ENCODE measurements at places on chromosomes 11 and 22.

GRCh38 chr22:44586999-44587736, 89.1 kb upstream of the RTL6 start:
- no peak for DNase-seq

DNA sequence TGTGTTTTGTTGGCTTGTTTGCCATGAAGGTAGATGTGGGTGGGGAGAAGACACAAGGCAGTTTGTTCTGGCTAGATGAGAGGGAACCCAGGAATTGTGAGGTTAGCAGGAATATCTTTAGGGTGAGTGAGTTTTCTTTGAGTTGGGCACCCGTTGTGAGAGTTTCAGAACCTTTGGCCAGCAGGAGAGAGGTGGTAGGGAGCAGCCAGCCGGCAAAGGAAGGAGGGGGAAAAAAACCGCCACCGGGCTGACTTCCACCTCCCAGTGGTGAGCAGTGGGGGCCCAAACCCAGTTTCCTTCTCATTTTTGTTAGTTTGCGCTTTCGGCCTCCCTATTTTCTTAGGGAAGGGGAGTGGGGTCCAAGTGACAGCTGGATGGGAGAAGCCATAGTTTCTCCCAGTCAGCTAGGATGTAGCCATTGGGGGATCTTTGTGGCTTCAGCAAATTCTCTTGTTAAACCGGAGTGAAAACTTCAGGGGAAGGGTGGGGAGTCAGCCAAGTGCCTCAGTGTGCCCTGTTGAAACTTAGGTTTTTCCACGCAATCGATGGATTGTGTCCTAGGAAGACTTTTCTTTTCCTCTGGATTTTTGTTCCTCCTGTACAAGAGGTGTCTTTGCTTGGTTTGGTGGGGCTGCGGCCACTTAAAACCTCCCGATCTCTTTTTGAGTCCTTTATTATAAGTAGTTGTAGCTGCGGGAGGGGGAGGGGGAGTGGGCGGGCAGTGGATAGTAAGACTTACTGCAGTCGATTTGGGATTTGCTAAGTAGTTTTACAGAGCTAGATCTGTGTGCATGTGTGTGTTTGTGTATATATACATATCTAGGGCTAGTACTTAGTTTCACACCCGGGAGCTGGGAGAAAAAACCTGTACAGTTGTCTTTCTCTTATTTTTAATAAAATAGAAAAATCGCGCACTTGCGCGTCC, 1.1 kb upstream of the GCAT start:
- DNase-seq: no peak

DNA sequence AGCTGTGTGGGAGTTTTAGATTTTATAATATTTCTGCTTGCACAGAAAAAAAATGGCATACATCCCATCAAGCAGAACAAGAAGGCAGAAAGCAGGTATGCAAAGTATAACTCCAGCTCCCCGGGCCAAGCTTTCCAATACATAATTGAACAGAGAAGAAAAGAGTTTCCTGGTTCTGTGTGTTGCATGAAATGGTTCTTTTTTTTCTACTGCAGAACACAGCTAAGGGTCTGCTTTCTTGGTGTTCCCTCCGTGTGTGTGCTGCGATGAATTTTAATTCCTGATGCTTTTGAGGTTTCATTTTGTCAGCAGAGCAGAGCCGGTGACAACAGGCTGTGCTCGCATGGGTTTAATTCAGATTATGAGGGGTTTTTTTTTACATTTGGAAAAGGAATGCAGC, 70.7 kb upstream of the TTC12 start:
- no peak for DNase-seq

DNA sequence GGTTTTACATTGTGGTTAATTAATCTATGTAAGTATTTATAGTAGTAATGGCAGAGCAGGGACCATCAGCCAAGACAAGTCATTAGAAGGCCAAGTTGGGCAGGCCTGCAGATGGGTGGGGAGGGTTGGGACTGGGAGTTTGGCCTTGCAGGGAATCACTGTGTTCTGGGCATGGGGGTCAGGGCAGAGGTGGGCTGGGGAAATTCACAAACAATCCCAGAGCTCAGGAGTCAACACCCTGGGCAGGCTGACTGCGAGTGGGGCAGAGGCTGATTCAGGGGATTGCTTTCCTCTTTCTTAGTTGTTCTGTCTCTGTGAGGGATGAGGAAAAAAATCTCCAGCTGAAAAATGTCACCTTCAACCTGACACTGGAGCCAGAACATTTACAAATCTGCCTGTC, 322.5 kb downstream of the NTM start:
- DNase-seq: no peak

- DNase-seq: no peak
Measured at GRCh38 chr11:61910187-61911127, 6.9 kb downstream of the RAB3IL1 start.

GRCh38 chr11:14503023-14503422, 3.4 kb upstream of the COPB1 start:
- DNase-seq: no peak

- no peak for DNase-seq
Measured at GRCh38 chr11:107123022-107123421, 104.7 kb upstream of the GUCY1A2 start.

DNA sequence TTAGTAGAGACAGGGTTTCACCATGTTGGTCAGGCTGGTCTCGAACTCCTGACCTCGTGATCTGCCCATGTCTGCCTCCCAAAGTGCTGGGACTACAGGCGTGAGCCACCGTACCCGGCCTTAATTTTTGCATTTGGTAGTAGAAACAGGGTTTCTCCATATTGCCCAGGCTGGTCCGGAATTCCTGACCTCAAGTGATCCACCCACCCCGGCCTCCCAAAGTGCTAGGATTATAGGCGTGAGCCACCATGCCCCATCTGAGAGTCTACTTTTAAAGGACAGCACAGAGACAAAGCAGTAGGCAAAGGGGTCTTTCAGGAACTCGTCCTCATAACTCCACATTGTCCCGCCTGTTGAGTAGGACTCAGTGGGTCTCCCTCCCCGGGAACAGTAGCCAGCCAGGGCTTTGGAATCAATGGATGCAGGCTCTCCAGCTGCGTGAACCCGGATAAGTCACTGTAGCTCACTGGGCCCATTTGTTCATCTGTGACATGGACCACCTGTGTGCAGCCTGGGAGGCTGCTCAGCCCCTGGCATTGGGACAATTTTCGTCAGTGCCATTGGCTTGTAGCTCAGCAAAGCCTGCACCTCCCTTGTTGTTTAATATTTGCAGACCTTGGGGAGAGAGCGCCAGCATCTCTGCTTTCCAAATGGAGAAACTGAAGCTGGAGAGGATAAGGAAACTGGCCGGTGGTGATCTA, 86.1 kb downstream of the ARHGAP8 start:
- no peak for DNase-seq

DNA sequence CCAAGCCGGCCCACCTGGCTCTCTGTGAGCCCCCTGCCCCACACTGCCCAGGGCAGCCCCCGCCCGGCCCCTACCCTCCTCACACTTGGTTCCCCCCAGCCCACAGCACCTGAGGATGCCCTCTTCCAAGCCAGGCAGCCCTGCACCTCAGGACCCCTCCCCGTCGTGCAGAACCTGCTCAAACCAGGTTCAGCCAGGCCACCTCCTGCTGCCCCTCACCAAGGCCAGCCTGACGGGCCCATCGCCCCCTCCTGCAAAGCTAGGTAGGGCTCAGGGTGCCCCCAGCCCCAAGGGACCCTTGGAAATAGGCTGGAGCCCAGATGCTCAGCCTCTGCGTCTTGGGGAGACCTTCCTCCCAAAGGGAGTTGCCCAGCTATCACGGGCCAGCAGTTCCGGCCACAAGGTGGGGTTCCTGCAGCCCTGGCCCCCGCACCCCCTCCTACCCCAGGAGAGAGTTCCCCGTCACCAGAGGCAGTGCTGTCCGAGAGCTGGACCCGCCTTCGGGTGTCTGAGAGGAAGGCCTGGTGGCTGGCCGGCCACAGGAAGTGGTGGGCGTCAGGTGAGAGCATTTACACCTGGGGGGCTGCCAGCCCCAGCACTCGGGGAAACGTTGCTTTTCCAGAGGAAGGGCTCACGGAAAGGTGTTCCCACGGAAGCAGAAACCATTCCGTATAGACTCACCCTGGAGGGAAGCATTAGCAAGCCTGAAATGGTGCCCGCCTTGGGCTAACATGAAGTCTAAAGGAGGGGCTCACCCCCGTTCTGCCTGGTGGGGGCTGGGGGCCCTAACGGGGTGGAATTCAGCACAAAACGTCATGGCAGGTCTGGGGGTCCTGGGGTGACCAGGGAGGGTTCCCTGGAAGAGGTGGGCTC, 3.2 kb upstream of the SYT8 start:
- DNase-seq: no peak

DNA sequence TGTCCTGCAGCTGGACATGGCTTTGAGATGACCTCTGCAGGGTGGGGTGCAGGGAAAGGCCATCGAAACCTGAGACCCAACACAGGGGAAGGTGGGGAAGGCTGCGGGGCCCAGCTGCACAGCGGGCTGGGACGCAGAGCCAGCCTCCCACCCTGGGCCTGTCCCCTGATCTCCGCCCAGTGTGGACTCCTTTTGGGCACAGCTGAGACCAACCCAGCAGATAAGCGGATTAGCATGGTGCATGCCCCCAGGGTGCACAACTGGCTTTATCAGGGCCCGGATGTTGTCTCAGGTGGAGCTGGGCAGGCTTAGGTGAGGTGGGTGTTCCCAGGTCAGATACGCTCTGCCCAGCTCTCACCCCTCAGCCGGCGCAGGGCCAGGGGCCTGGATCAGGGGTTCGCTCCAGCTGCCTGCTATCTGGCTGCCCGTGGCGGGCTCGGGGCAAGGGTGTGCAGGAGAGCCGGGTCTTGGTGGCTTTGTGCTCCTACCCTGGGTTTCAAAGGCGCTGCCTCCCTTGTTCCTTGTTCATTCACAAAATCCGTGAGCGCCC, 28.1 kb upstream of the MUC5AC start:
- DNase-seq: no peak

DNA sequence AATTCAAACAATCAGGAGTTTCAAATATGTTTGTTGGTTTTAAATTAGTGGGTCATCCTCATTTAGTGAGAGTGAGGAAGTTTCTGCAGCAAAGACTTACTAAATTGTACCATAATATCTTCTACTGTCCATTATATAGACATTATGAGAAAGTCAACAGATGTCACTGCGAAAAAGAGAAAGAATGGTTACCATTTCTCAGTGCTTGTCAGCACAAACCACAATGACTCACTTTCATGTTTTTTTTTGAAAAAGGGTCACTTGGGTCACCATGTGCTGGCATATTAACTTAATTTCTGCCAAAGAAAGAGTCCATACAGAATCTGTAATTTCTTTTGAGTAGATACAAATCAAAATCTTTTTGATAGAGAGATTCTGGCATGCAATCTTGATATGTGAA, 924.6 kb upstream of the FAT3 start:
- DNase-seq: no peak

GRCh38 chr22:43431808-43432554, 20.2 kb downstream of the MPPED1 start:
- no peak for DNase-seq

- no peak for DNase-seq
Measured at GRCh38 chr22:26169315-26170111, at the start of gene SEZ6L. Gene SEZ6L, plus strand, starts transcription at chr22:26169462. Its CDS starts 208 bp downstream, at chr22:26169670.

GRCh38 chr22:21790359-21790758, 54.8 kb upstream of the YPEL1 start:
- no peak for DNase-seq

DNA sequence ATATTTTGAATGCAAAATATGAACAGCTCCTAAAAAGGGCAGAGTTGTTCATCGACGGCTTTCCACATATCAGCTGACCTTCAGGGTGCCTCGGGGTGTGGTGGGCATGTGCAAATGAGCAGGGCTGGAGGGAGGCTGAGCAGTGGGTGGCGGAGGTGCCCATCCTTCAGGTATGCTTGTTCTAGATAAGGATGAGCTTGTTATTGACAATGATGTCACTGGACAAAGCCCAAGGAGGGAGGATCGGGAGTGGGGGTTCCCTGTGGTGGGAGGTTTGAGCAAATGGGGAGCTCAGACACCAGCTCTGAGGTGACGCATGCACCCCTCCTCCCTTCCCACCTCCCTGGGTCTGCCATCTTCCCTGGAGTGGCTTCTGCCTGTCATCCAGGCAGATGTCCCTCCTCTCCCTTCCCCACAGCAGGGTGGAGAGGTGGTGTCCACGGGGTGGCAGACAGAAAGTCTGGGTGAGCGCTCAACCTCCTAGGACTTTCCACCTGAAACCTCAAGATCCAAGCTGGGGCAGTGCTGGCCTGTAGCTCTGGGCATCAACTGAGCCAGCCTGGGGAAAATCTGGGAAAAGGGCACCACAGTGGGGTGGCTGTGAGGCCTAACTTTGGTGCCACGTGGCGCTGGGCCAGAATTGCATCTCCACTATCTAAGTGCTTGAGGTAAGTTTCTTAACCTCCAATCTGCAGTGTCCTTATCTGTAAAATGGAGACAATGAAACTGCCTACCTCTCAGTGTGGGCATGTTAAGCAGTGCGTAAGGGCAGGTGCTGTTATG, 106.3 kb upstream of the THY1 start:
- DNase-seq: no peak

GRCh38 chr11:94961255-94961654, 12.1 kb downstream of the CWC15 start:
- no peak for DNase-seq

GRCh38 chr22:39278040-39278439, 33.3 kb upstream of the PDGFB start:
- DNase-seq: no peak

GRCh38 chr22:17201285-17201945, 17.8 kb downstream of the ADA2 start:
- no peak for DNase-seq

GRCh38 chr11:7677796-7678201, 4.5 kb upstream of the CYB5R2 start:
- DNase-seq: no peak
